PC-9 (cell line): ENCODE measurements at places on chromosomes 13 and 19.

GRCh38 chr13:79060216-79060615 is 345.8 kb downstream of the RBM26 start:
- DNase-seq, result no peak

DNA sequence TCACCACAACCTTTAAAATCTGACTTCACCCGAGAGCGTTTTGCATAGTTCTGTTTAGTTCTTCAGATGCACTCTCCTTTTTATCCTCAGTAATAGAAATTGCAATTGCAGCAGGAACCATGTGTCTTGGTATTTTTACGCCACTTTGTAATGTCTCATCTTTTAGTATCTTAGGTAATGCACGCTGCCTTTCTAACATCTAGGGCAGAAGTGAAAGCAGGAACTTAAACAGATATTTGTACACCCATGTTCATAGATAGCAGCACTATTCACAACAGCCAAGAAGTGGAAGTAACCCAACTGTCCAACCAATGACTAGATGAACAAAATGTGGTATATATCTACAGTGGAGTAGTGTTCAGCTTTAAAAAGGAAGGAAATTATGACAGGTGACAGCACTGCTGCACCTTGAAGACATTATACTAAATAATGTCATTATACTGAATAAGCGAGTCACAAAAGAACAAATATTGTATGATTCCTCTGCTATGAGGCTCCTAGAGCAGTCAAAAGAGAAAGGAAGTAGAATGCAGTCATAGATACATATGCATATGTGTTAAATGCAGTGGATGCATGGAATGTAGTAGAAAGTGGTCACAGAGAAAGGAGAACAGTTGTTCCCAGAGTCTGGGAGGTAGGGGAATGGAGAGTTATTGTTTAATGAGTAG is 105.9 kb upstream of the GJB6 start:
- DNase-seq, result no peak

DNA sequence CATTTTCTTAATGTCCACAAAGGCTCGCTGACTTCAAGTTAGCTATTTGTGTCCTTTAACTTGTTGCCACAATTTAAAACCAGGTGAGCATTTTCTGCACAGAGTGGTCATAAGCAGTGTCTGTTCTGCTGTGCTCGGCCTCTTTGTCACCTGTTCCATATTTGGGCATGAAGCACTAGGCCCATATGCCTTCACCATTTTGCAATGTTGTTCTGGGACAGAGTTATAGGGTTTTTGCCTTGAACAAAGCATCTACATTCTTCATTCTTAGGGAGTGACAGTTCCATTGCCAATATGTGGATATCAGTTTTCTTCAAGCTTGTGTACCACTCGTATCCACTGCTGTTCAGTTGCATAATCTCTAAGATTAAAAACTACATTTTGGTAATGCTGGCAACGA is 56.1 kb downstream of the LRCH1 start:
- no peak for DNase-seq

DNA sequence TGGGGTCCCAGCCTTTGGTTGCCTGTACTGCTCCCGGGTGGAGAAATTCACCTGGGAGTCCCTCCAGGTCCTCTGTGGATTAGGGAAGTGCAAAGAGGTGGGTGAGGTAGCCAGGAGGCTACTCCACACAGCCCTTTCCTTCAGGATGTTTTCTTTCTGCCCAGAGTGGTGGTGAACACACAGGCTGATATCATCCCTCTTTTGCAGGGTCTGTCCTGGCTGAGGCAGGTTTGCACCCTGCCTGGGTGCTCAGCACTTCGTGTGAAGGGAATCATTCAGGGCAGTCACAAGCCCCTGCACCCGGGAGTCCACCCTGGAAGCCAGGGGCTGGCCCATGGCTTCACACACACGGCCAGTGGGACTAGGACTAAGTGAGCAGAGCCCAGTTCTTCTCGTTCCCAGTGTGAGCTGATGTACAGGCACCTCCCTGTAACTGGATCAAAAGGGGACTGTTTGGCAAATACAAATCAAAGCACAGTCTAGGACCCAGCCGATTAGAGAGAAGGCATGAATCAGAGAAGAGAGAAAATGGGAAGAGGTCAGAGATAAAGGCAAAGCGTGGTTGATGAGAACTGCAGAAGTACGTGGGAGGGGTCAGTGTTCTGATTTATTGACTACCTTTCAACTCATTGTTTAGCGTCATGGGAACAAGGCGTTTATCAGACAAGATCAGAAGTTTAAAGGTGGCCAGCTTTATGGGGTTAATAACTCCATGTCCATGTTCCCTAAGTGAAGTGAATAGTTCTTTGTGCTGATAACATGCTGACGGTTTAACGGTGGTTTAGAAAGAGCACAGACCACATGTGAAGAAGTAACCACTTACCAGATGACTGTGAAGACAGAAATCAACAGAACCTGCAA is 30.4 kb upstream of the SPATA13 start:
- DNase-seq, result no peak

DNA sequence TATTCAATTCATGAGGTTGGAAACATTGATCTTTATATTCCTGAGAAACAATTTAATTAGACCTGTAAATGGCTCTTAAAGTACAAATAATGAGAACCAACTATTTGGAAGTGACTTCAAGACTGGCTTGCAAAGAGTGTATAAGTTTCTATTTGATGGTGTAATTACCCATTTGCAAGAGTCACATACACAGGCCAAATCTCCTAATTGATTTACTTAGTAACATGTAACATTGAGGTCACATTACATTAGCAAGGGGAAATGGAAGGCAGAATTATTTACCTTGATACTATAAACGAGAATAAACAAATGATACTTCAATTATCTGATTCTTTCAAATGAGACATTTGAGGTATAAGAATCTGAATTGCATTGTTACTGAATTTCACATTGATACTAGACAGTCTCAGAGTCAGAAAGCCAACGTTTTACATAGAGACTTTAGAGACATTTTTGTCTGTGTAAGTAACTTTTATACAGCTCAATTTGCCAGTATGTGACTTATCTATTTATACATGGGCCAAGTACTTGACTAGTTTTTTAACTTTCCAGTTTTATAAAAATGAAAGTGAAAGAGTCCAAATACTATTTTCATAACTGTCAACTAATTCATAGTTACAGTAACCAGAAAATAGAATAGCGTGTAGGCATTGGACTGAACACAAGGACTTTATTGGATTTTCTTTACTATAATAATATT is 95.6 kb upstream of the RFC3 start:
- no peak for DNase-seq

DNA sequence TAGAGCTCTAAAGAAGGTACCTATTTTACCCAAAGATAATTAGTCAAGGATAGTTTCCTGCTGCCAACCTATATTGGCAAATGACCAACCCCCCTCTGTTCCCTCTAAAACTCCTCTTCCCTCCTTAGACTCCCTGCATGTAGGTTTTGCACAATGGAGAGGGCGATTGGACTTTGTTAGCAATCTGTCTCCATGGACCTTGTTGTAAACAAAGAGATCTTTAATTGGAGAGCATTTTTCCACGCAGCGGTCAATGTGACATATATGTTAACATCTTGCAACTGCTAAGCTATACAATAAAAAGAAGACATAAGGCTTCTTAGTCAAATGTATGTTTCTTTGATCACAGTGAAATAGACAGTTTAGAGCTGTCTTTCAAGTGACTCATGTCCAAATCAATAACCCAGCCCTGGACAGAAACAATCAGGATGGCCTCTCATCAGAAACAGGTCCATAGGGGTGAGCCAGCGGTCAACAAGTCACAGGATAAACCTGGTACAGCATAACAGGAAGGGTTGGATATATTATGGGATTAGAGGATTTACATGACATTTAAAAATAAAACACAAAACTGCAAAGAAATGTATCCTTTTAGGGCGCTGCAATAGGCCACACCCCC is 69.7 kb upstream of the UBL3 start:
- DNase-seq, result no peak

DNA sequence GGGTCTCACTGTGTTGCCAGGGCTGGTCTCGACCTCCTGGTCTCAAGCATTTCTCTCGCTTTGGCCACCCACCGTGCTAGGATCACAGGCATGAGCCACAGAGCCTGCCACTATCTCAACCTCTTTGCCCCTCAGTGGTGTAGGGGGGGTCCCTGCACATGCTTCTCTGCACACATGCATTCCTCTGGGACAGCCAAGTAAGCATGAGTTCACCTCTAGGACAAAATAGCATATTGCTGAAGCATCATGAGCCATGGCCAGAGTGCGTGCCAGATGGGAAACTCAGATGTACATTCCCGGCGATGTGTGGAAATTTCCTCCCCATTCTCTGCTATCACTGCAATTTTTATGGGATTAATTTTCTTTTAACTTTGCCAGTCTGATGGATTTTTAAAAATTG is 23.1 kb downstream of the CHAF1A start:
- DNase-seq, result no peak

DNA sequence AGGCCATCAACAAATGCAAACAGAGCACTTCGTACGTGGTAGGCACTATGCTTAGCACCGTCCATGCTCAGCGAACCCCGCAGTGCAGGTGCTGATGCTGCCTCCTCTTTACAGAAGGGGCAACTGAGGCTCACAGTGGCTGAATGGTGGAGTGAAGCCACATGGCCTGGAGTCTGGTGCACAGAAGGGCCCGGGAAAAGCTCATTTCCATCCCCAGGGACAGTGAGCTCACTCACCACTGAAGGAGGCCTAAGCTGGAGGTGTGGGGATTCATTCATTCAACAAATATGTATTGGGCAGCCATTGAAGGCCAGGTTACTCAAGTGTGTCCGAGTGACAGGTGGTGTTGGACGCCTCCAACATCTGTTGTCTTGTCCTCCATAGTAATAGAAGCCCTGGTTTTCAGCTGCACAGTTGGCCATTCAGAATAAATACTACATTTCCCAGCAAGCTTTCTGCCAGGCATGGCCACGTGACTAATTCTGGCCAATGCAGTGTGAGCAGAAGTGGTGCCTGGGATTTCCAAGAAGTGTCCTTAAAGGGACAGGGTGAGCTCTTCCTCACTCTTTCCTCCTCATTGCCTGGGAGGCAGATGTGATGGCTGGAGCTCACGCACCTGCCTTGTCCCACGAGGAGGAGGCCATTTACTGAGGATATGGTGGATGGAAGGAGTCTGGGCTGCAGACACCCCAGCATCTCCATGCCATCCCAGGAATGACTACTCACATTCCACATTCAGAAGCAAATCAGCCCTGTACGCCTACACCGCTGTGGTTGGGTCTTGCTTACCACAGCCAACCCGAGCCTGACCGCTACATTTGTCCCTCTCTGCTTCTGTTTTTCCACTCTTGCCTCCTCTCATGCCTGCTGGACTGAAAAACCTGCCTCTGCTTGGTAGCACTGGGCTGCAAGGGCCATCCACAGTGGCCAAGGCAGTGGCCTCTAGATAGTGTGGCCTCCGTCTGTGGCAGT is 2.3 kb upstream of the ZNRF4 start:
- peak; percentile 23 for DNase-seq

- no peak for DNase-seq
These were observed 13.8 kb upstream of the EHD2 start for GRCh38 chr19:47699360-47699917.

DNA sequence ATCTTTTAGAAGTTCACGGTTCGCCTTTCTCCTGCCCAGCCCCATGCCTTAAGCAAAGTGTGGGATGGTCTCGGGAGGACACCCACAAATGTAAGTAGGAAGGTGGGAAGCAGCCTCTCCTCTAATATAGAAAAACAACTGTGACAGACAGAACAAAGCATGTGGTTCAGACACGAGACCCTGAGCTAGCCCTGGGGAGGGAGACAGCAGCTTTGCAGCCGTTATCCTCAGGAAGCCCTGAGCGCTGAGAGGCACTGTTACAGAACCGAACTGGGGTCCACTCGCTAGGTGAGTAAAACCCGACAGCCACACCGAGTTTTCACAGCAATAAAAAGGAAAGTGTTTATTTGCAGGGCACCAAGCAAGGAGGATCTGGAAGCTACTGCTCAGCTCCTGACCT is 210.6 kb downstream of the UQCRFS1 start:
- DNase-seq, result no peak

GRCh38 chr19:7953060-7953459 is 9.6 kb upstream of the TIMM44 start:
- no peak for DNase-seq

GRCh38 chr19:33301900-33302174 is 497 bp downstream of the CEBPA start:
- no peak for DNase-seq

- DNase-seq, result no peak
These were observed 463.3 kb upstream of the KLF12 start for GRCh38 chr13:74597526-74597925.

GRCh38 chr13:38950987-38951386 is 39.6 kb downstream of the STOML3 start:
- DNase-seq, result no peak

GRCh38 chr13:58946274-58946673 is 1217.5 kb downstream of the DIAPH3 start:
- DNase-seq, result no peak

GRCh38 chr19:40387155-40387554 is 2.8 kb downstream of the HIPK4 start:
- no peak for DNase-seq

DNA sequence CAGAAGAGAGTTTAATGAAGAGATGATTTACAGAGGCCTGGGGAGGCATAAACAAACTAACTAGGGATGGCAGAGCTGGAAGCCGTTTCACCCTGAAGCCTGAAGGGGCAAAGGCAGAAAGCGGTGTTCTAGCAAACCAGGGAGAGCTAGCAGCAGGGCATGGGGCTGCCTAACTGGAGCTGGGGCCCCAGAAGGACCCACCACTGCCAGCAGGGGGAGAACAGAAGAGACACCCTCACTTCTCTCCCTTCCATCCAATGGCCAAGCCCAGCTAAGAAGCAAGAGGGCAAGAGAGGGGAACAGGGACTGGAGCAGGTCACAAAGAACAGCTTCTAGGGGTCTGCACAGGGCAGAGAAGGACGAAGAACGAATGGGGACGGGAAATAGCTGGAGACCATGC is 195.5 kb downstream of the KATNAL1 start:
- DNase-seq, result no peak

GRCh38 chr19:54587026-54587425 is 6.4 kb upstream of the LILRA1 start:
- no peak for DNase-seq

DNA sequence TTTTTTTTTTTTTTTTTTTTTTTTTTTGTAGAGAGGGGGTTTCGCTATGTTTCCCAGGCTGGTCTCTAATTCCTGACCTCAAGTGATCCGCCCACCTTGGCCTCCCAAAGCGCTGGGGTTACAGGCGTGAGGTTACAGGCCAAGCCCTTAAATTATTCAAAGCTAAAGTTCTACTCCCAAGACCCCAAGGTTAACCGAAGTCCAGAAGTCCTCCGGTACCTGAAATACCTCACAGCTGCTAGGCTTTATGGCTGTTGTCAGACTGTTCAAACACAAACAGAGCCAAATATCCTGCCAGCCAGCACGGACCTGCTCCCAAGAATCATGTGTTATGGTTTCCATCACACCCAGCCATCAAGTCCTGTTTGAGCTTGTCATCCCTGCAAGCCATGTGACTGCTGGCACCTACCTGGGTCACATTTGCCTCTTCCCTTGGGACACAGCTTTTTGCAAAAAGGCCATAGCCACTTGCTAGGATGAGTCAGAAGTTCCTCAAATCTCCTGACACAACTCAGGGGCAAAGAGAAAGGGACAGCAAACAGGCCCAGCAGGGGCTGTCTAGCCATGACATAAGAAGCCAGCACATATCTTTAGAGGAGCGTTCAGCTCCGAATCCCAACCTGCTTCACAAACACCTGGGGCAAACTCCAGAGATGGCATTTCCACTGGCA is 129.9 kb downstream of the FOXO1 start:
- DNase-seq, result peak; percentile 9

GRCh38 chr19:992670-993055 is 7.6 kb upstream of the GRIN3B start:
- no peak for DNase-seq
